ENCODE measurements at places on chromosomes 3 and 15.

DNA sequence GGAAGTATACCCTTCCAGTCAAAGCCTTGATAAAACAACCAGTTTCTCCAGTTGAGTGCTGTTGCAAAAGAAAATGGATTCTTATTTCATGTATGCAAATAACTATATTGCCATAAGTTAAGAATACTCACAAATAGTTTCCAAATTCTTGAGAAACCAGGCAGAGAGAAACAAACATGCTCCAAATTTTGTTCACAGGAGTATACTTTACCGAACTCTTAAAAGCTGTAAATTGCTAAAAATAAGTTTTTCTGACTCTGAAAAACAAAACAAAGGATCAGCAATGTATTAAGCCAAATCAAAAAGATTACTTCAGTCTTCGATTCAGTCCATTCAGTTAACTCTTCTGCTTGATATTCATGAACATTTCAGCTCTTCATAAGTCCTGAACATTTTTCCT, 646.5 kb downstream of the MCTP2 start:
- DNase-seq = no peak

DNA sequence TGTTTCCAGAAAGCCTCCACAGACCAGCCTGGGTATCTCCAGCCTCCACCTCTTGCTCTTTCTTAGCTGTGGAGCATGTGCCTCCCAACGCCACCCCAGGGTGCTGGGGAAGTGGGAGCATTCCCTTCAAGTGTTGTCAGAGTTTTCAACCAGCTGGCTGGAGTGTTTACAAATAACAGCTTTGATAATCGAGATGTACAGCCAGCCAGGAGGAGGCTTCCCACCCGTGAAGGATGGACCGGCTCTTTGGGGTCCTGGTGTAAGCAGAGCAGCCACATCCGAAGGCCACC, 8.5 kb upstream of the OXTR start:
- DNase-seq = no peak

DNA sequence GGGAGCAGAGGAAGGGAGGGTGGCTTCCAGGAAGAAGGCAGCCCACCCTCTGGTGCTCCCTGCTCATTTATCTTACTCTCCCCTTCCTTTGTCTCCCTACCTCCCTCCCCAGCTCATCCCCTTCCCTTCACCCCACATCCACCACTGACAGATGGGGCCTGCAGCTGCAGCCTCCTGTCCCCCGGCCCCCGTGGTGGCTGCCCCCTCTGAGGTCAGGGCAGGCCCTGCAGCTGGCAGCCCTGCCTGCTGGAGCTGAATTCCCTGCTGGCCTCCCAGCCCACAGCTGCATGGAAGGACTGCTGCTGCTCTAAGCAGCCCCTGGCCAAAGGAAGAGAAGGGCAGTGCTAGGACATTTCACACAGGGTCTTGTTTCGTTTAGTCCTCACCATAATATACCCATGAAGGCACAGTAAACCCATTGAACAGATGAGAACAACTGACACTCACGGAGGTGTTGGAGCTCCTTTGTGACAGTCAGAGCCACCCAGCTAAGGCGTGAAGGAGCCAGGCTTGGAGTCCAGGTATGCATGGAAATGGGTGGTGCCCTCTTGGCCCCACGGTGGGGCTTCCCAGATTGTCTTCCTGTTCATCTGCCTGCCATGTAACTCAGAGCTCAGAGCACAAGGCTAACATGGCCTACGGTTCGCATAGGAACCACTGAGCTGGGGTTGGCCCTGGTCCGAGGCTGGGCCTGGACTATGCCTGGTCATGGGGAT, 121.7 kb upstream of the PRR20G start:
- no peak for DNase-seq

DNA sequence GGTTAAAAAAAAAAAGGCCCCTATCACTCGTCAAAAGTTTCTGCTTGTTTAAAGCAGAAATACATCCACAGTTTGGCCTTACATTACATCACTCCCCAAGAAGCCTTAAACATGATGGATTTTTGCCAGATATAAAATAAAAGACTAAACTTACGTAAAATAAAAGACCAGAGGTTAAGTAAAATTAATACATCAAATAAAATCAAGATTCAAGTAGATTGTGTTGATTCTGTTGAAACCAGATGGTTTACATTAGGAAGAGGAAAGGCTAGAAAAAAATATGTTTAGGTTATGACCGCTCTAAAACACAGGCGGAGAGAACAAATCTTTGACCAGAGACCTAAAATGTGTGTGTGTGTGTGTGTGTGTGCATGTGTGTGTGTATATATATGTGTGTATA, 104.1 kb downstream of the DUT start:
- no peak for DNase-seq

GRCh38 chr15:100875495-100875894, 4.1 kb upstream of the ALDH1A3 start:
- no peak for DNase-seq

DNA sequence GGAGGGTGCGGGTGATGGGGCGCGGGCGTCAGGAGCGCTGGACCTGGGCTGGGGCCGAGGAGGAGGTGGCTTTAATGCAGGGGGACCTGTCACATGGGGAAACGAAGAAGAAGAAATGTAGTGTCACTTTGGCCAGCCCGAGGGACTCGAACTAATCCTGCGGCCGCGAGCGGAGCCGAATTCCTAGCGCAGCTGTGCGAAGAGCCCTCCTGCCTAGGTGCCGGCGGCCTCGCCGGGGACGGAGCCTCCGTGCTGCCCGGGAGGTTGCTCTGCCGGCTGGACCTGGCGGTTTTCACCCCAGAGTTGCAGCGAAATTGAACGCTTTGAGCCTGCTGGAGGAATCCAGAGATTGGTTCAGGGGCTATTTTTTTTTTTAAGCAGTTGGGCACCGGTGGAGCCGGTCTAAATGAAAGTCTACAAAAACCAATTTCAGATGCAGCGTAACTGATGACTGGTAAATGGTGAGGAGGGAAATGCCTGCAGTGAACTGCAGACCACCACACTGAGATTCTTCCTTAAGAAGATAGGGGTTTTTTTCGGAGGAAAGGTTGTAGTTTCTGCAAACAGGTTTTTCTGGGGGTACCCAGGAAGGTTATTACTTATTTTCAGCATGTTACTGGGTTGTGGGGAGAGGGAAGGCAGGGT, 662 bp downstream of the TMEM108 start:
- DNase-seq = no peak

DNA sequence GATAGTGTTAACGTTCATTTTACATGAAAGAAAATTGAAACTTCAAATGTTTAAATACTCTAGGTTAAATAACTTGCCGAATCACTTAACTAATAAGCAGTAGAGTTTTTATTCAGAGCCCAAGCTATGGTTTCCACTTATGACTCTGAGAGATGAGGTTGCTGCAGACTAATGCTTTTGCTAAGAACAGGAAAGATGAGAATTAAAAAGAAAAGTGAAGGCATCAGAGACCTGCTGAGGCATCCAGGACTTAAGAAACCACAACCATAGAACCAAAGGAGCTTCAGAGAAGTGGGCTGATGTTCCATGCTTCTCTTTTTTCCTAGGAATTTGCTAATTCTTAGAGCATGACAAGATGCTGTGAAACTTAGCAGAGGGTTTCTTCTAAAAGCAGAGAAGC, 9.5 kb downstream of the HMG20A start:
- no peak for DNase-seq

DNA sequence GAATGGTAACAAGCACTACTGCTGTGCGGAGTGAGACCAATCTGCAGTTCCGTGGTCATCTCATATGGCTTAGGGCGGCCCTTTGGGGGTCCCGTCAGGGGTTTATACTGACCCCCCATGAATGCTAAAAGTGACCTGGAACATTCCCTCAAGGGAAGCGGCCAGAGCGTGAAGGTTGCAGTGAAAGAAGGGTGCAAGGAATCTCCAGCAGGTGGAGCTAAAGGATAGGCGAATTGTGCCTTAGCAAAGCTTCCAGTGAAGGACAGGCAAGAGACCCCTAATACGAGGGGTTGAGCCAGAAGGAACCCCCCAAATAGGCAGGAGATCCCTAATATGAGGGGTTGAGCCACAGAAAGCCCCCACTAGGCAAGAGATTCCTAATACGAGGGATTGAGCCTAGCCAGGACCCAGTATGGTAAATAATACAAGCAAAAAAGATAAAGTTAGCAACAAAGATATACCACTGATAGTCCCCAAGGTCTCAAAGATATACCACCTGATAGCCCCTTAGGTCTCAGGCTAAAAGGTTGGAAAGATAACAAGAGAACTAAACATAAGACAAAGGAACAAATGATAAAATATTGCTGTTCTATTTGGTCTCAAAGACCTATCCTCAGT, 32.8 kb downstream of the ZNF589 start:
- peak; percentile 56 for DNase-seq

- no peak for DNase-seq
These were observed 38.3 kb downstream of the ETV5 start for GRCh38 chr3:186070550-186070949.

- no peak for DNase-seq
These were observed 129.3 kb downstream of the EEFSEC start for GRCh38 chr3:128282380-128283196.

DNA sequence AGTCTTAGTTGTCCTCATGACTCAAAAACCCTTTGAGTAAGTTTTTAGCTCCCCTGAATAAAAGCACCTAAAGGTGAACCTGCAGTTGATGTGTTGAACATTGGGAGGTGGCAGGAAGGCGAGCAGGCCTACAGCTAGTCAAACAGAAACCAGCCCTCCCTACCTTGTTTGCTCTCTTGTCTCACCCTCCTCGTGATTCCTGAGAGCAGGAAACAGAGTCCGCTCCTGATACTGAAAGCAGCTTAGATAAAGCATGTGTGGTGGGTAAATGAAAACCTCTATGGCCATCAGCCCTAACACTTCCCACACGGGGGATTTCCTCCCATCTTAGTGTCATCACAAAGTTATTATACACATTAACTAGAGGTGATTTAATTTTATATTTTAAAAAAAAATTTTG, 21.8 kb upstream of the CLDN18 start:
- DNase-seq = no peak

GRCh38 chr15:51724673-51725072, 12.8 kb downstream of the LYSMD2 start:
- no peak for DNase-seq

- DNase-seq = no peak
These were observed 68.6 kb downstream of the FAM174B start for GRCh38 chr15:92586966-92587365.

DNA sequence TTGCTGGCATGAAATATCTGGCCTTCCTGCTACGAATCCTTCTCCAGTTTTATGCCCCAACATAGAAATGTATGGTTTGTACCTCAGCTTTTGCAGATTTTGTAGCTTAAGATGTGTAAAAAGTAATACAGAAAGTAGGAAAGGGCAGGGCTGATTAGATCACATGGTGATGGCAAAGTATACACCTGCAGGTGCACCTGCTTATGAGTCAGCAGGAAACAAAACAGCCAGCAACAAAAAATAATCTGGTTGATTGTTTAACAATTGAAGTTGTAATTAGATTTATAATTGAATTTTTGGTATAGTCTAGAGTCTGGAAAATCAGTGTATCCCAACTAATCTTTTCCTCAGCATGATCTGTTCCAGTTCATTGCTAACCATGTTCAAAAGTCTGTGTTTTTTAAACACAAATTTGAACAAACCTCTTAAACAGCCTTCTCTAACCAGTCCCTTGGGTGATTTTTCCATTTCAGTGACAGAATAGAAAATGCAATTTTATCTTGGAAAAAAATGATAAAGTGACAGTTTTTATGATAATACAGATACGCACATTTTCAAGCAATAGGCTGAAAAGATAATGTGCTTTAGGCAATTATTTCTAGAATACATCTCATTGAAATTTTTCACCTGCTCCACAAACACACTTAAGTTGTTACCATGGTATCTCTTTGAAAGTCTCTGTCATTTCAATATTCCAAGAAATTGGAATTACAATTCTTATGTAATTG, 477.4 kb downstream of the NAALADL2 start:
- no peak for DNase-seq

GRCh38 chr3:12483410-12483809, 870 bp upstream of the TSEN2 start:
- no peak for DNase-seq

DNA sequence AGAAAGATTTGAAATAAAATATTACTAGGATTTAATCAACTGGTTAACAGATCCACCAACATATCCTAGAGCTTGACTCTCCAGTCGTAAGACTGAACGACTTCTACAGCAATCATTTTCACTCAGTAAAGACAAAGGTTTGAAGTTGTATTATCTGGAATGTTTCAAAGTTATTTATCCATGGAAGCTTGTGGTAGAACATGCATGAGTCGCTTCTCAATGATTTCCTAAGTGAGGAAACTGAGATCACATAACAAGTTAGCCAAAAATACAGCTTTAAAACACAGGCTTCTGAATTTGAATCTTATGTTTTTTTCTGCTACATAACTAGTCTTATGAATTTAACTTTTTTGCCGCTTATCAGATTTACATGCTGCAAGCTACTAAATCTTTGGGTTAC, 241.8 kb downstream of the FOXP1 start:
- DNase-seq = no peak

- DNase-seq = no peak
These were observed 4.7 kb downstream of the ABHD5 start for GRCh38 chr3:43695443-43695842.

GRCh38 chr3:23580096-23580713, 225.6 kb upstream of the UBE2E1 start:
- DNase-seq = no peak

GRCh38 chr3:53240989-53241972, 14.5 kb downstream of the TKT start:
- DNase-seq = no peak

DNA sequence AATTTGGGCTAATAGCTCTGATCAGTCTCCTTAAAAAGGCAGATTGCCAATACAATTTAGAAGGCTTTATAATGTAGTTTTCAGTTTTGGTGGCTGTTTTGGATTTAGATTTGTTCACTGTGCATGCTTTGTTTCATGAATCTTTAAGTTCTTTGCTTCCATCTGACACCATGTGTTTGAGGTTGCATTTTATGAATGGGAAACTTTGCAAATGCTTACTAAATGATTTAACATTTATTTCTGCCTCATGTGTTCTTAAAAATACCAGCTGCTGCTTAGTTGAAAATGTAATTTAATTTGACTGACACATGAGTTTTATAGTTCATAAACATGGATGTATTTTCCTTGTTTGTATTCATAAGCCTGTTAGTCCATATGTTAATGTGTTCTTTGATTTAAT, 78.6 kb downstream of the RNF13 start:
- DNase-seq = no peak

GRCh38 chr15:66017000-66017399, 147.7 kb downstream of the RAB11A start:
- DNase-seq = no peak

DNA sequence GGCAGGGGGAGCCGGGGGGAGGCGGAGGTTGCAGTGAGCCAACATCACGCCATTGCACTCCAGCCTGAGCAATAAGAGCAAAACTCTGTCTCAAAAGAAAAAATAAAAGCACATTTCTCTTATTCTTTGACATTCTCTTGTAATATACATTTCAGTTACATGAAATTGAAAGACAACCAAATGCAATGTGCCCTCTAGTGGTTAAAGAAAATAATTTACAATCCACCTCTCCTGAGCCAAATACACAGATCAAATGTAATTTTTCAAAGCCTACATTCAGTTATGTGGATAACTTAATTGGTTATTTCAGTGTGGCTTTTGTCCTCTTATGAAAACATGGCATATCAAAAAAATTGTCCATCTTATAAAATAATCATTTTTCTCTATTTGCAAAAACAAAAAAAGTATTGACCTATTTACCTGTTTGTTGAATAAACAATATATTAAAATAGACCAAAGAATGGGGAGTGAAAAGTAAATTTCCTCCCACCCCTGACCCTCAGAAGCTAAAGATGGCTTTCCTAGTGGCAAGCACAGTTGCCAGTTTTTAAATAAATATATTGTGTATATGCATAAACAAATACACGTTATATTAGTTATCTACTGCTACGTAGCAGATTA, 14.2 kb upstream of the U2SURP start:
- peak; percentile 25 for DNase-seq

Data from naive B cell (primary cell).